Foreskin fibroblast (primary cell): ENCODE measurements at places on chromosomes 3 and 15.

DNA sequence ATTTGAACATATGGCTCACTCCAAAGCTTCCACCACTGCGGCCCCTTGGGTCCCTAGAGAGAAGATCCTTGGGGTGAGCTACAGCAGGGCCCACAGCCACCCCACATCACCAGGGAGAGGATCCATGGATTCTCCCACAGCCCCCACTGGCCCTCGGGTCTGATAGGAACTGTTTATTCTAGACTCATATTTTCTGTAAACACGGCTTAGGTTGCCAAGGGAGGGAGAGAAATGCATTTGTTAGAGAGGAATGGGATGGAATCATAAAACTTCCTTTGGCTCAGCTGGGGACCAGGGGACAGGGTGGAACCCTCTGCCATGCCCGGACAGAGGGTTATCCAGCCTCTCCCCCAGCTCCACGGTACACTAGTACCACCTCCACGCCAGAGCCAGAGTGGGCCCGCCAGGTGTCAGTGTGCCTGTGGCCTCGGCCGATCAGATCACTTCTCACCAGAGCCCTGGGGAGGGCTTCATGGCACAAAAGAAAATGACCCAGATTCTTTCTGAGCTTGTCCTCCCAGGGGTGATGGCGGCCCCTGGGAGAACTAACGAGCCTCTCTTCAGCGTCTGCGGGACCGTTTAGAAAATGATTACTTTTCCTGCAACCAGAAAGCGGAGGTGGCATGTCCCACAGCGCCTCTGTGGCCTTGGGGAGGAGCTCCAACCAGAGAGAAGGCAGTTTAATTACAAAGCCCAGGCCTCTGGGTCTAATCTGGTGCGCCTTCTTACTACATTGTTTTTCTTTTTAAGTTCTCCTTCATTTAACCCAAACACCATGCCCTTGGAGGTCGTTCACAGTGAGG lies 33.7 kb downstream of the ADCY5 start:
- DNase-seq: no peak

GRCh38 chr3:196138482-196139254 lies 56.8 kb upstream of the TFRC start:
- DNase-seq: no peak

DNA sequence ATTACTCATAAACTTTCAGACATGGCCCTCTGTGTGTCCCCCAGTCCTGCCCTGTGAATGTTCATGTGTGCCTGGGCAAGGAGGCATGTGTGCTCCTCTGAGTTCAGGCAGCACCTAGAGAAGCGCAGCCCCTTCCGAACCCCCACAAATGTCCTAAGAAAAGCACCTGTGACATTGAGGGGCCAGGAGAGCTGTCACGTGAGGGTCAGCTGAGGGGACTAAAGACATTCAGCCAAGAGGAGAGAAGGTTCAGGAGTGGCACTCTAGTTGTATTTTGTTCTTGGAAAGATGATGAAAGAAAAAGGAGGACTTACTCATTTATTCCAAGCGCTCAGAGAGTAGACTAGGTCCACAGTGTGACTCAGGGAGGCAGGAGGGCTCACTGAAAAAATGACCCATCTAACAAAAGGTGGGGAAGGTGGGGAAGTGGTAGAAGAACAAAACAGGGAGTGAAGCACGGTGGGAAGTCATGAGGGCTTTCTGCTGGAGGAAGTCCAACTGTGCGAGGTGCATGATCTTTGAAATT lies 28.1 kb upstream of the ELP6 start:
- no peak for DNase-seq

- peak; percentile 65 for DNase-seq
Observed at GRCh38 chr15:39828374-39828931, 45.8 kb upstream of the FSIP1 start.

- DNase-seq: no peak
Observed at GRCh38 chr15:88323976-88324740, 67.6 kb upstream of the NTRK3 start.

- DNase-seq: peak; percentile 42
Observed at GRCh38 chr15:51801391-51801835, 28.0 kb upstream of the TMOD3 start.

DNA sequence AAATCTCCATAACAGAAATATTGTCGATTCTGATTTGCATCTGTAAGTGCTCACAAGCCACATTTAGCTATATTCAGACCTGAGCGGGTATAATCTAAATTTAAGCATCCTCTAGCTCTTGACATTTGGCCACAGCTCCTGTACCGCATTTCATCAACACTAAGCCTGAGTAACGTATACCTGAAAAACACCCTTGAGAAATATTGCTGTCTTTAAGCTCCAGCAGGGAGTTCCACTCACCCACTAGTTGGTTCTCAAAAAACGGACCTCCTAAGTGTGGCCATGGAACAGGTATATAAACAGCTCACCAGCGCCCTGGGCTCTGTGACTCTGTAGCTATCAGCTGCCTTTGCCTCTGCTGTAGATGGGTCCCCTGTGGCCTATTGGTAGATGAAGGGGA lies 80.7 kb downstream of the ABI3BP start:
- DNase-seq: no peak

- DNase-seq: no peak
Observed at GRCh38 chr3:42964266-42964665, 14.8 kb upstream of the GASK1A start.

DNA sequence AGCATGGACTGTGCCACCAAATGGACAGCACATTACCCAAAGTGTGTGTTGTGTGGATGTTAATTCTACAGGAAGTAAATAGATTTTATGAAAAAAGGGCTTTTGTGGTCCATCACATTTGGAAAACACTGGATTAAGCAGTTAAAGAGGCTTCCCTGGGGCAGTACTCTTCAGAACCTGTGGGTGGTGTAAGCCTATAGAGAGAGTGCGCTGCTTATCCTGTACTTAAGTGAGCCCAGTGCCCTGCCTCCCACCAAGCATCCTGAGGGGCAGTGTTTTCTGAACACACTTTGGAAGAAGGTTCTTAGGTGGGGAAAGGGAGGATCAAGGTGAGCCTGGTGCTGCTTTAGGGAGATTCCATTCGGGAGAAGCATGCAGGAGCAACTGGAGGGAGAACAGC lies 10.9 kb downstream of the TTLL3 start:
- peak; percentile 61 for DNase-seq

DNA sequence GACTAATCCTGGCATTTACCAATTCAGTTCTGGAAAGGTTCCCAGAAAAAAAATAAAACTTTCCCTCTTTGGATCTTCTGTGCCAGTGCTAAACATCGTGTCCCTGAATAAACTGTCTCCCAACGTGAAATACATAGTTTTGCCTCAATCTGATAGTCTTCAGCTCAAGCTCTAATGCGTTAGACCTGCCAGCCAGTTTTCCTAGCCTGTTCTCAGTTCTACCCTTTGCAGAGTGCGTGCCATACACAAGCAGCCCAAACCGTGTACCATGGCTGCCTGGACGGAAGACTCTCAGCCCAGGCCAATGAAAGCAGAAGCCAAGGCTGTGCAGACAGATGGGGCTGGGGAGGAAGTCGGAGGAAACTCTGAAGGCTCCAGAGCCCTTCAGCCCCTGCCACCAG lies 11.4 kb upstream of the OCA2 start:
- no peak for DNase-seq

GRCh38 chr3:732326-732928 lies 360.4 kb upstream of the CNTN6 start:
- DNase-seq: no peak

GRCh38 chr3:3023111-3023745 lies 86.9 kb downstream of the IL5RA start:
- no peak for DNase-seq

GRCh38 chr15:82111918-82112317 lies 66.1 kb upstream of the MEX3B start:
- DNase-seq: peak; percentile 61

DNA sequence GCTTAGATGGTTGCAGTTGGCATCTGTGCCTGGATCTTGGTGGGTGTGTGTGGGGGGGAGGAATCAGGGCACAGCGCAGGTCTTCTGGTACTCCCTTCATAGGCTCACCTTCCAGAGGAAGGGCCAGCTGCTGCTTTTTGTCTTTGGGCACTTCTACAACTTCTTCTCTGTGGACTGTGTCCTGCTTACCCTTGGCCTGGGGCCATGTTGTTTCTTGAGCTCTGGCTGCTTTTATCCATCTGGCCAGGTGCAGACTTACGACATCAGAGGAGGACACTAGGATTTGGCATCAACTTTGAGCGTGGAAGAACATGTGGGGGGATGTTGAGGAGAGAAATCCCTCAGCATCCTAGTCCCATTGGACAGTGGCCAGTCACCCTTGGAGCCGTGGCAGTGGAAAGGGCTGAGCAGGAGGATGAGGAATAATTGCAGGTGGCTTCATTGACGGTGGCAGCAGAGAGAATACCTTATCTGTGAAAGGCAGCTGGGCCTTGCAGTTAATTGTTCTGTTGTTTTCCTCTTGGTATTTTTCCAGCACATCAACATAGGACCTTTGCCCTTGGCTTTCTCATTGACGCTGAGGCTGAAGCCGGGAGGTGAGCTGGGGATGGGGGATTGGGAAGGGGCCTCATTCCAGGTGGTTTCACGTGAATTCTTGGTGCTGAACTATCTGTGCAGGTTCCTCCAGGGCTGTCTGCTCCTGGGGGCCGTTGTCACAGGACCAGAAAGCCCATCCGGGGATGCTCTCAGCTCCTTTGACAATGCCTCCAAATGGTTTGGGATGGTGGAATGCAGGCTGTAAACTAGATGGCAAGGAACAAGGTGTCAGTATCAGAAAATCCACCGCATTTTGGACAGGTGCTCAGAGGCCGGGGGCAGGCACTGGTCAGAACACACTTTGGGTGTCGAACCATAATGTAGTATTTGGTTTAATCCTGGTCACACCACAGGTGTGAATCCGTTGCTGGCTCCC lies 9.7 kb downstream of the EPHB1 start:
- no peak for DNase-seq

DNA sequence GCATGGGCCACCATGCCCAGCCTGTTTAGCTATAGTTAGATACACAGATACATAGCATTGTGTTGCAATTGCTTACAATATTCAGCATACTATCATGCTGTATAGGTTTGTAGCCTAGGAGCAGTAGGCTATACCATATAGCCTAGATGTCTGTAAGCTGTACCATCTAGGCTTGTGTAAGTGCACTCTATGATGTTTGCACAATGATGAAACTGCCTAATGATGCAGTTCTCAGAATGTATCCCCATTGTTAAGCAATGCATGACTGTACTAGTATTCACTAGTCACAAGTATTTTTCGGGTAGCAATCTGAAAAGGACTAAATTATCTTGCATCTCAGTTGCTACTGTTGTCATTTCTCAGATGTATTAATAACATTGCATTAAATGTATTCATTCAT lies 16.0 kb downstream of the PIGB start:
- peak; percentile 13 for DNase-seq

- DNase-seq: no peak
Observed at GRCh38 chr15:28921919-28922706, 36.3 kb downstream of the APBA2 start.

GRCh38 chr3:8416965-8417364 lies 84.7 kb upstream of the LMCD1 start:
- no peak for DNase-seq

DNA sequence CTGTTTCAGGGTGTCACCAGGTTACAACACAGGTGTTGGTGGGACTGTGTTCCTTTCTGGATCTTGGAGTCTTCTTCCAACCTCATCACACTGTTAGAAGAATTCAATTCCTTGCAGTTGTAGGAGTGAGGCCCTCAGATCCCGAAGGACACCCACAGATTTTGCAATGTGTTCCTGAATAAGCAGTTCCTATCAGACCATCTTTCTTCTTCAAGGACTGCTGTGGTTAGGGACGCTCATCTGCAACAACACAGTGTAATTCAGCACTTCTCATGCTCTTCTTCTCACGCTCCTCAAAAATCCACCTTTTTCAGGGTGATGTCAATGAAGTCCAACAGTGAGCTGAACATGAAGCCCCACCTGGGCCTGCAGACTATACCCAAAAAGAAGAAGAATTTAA lies 18.8 kb downstream of the TM2D3 start:
- no peak for DNase-seq

- no peak for DNase-seq
Observed at GRCh38 chr15:37339856-37340255, 239.5 kb upstream of the MEIS2 start.

GRCh38 chr15:100757661-100758060 lies 122.0 kb upstream of the ALDH1A3 start:
- no peak for DNase-seq

DNA sequence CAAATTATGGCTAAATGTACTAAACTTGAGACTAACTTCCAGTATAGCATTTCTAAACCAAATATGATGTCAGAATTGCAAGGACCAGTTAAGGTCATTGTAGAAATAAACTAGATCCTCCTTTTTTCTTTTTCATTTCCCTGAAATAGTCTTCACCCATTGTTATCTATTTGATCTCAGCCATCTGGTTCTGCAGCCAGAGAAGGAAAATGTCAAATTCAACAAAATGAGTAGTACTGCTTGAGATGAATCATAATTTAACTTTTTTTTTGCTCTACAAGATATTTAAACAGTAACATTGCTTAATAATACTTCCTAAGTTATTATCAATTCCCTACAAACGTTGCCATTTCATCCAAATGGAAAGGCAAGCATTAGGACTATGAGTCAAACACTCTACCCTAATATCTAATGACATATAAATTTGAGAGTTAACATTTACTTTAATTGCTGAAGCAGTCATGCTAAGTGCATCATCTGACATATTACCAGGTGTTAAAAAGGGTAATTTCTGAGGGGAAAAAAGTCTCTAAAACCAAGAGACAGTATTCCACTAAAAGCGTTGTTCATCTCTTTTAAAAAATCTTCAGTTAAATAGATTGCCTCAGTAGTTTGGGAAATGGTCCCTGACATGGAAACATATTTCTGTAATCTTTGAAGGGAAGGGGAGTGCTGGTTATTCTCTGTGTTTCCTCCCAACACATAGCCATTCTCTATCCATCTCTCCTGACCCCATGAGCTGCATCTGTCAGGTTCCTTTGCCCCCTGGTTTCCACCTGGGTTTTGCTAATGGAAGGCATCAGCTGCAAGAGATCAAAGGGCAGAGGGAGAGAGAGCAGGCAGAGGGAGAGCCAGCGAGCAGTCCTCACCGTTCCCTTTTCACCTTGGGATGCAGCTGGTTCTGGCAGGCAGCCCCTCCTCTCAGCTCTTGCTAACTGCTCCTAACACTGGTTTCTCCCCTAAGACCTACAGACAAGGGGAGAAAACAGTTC lies 138.5 kb downstream of the ARPP21 start:
- no peak for DNase-seq

- no peak for DNase-seq
Observed at GRCh38 chr3:39315420-39315819, 14.1 kb upstream of the CCR8 start.

- DNase-seq: no peak
Observed at GRCh38 chr15:69593981-69594966, 141.7 kb downstream of the RPLP1 start.

DNA sequence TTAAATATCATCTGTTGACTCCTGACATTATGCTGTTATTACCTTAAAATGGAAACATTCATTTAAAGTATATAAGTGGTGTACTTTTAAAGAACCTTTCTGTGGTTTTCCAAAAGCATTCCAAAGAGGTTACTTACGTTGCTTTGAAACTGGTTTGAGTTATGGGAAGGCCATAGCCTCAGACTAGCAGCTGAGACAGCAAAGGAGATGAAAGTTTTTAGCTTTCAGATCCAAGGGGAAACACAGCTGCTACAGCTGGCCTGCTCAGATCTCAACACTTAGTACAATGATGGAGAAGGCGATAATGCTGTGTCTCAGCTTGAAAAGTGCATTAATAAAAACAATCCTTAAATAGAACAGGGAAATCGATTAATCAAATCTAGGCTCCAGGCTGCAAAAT lies 921.1 kb downstream of the ROBO1 start:
- peak; percentile 83 for DNase-seq
